ENCODE measurements at places on chromosomes 12 and 14. TPM values are rescaled to one million over a fixed set of nuclear protein-coding genes. Genes with fewer than 3 reads are reported as not detected.

GRCh38 chr12:40684986-40685385 is 7.3 kb upstream of the CNTN1 start:
- H3K27me3 ChIP-seq, result no peaks in the 10 kb centered on the region
- no peak overlapping the region for H3K4me3 ChIP-seq
- H3K27ac ChIP-seq, result no peak overlapping the region
- H3K4me1 ChIP-seq, result no peaks in the 10 kb centered on the region
- DNase-seq, result no peak
- no peaks in the 10 kb centered on the region for H3K36me3 ChIP-seq

DNA sequence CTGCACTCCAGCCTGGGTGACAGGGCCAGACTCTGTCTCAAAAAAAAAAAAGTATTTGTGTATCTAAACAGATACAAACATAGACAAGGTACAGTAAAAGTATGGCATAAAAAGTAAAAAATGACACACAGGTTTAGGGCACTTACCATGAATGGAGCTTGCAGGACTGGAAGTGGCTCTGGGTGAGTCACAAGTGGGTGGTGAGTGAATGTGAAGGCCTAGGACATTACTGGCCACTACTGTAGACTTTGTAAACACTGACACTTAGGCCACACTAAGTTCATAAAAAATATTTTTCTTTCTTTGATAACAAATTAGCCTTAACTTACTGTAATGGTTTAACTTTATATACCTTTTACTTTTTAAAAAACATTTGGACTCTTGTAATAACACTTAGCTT is 38.0 kb upstream of the EIF5 start:
- H3K4me1 ChIP-seq, result no peaks in the 10 kb centered on the region
- H3K27ac ChIP-seq, result no peak overlapping the region
- no peaks in the 10 kb centered on the region for H3K36me3 ChIP-seq
- H3K4me3 ChIP-seq, result no peak overlapping the region
- H3K27me3 ChIP-seq, result peaks cover 3% of the 10 kb centered on the region

DNA sequence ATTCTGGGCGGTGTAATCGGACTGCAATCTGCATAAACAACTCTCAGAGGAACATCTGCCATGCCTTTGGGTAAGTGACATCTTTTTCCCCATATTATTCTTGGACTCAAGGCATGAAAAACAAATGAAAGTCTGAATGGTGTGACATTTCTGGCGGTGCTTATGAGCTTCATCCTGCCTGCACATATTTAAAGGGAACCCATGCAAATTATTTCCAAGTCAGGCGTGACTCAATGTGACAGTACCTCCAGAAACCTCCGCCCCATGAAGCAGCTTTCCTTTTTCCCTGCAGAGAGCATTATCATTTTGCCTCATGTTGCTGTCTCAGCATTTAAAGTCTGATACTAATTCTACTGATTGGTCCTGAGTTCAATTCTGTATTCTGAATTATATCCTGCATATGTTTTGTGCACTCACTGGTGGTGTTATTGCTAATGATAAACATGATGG is 585.4 kb downstream of the SNAPC1 start:
- no peaks in the 10 kb centered on the region for H3K27me3 ChIP-seq
- no peak overlapping the region for H3K4me3 ChIP-seq
- H3K4me1 ChIP-seq, result no peaks in the 10 kb centered on the region
- H3K27ac ChIP-seq, result no peak overlapping the region

DNA sequence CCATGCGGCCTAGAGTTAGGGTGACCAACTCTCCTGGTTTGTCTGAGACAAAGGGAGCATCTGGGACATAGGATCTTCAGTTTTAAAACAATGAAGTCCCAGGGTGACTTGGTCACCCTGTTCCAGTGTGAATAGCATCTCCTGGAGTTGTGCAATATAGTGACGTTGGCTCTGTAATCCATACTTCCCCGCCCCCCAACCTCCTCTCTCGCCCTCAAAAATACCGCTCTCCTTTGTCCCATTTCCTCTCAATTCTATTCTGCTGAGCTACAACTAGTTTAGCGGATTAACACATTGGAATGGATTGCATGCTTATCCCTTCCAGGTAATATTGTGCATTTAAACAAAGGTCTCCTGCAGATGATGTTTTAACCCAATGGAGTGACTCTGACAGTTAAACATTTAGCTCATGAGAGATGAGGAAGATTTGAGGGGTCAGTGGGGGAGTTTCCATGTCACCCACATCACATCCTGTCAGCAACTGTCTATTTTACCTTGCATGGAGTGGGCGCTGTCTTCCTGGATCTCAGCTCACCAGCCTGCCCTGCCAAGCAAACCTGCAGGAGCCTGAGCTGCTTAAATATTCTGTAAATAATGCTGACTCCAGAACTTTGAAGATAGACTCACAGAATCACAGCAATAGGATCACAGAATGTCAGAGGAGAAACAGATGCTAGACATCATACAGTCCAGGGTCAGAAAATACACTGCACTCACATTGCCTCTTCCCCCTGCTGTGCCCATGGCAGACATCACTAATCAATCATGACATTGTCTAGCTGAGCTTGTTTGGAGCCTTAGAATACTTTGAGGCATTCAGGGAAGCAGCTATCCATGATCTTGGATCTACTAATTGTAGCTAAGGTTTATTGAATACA is 43.0 kb downstream of the MAP1LC3B2 start:
- peaks cover 40% of the 10 kb centered on the region for H3K4me1 ChIP-seq
- no peak overlapping the region for H3K4me3 ChIP-seq
- no peak overlapping the region for H3K27ac ChIP-seq
- H3K27me3 ChIP-seq, result peaks cover 8% of the 10 kb centered on the region
- no peaks in the 10 kb centered on the region for H3K36me3 ChIP-seq

- H3K36me3 ChIP-seq, result no peaks in the 10 kb centered on the region
- no peaks in the 10 kb centered on the region for H3K27me3 ChIP-seq
- H3K4me1 ChIP-seq, result no peaks in the 10 kb centered on the region
- no peak for DNase-seq
- no peak overlapping the region for H3K4me3 ChIP-seq
Measured at GRCh38 chr12:92065018-92065499, 80.6 kb downstream of the BTG1 start.

DNA sequence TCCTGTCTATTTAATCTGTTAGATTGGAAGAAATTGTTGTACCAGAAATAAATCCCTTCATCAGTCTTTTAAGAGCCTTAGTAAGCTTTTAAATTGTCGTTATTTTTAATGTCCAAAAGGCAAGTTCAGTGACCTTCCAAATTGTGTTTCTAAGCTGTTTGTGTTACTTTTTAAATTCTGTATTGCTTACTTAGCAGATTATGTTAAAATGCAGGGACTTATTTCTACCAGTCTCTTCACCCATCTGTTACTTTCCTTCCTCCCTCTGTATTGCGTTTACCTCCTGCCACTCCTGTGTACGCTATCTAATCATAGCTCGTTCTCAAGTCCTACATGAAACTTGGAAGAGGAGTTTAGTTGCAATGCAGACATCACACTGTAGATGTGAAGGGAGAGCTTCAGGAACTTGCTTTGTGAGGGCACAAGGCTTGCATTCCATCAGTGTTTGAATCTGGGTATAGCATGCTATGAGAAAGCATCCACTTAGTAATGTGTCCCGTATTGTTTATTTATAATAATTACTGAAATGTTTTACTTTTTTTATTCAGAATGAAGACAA is 406.5 kb upstream of the RGS6 start:
- no peak for DNase-seq

- DNase-seq, result no peak
- peaks cover 3% of the 10 kb centered on the region for H3K27me3 ChIP-seq
- no peak overlapping the region for H3K27ac ChIP-seq
- peak overlapping the region; percentile 6 for H3K4me3 ChIP-seq
- peaks cover 53% of the 10 kb centered on the region for H3K36me3 ChIP-seq
- peaks cover 25% of the 10 kb centered on the region for H3K4me1 ChIP-seq
Measured at GRCh38 chr12:12201274-12201758, 65.5 kb downstream of the LRP6 start.

GRCh38 chr14:22233377-22233776 is 355.6 kb downstream of the DAD1 start:
- peaks cover 4% of the 10 kb centered on the region for H3K36me3 ChIP-seq
- H3K4me1 ChIP-seq, result peaks cover 11% of the 10 kb centered on the region
- H3K4me3 ChIP-seq, result no peak overlapping the region
- peaks cover 5% of the 10 kb centered on the region for H3K27me3 ChIP-seq
- DNase-seq, result no peak
- H3K27ac ChIP-seq, result no peak overlapping the region

GRCh38 chr14:89907655-89908054 is 46.9 kb downstream of the EFCAB11 start:
- H3K4me1 ChIP-seq, result peaks cover 2% of the 10 kb centered on the region
- H3K27ac ChIP-seq, result no peak overlapping the region
- no peaks in the 10 kb centered on the region for H3K27me3 ChIP-seq
- no peaks in the 10 kb centered on the region for H3K36me3 ChIP-seq
- H3K4me3 ChIP-seq, result no peak overlapping the region
- no peak for DNase-seq

DNA sequence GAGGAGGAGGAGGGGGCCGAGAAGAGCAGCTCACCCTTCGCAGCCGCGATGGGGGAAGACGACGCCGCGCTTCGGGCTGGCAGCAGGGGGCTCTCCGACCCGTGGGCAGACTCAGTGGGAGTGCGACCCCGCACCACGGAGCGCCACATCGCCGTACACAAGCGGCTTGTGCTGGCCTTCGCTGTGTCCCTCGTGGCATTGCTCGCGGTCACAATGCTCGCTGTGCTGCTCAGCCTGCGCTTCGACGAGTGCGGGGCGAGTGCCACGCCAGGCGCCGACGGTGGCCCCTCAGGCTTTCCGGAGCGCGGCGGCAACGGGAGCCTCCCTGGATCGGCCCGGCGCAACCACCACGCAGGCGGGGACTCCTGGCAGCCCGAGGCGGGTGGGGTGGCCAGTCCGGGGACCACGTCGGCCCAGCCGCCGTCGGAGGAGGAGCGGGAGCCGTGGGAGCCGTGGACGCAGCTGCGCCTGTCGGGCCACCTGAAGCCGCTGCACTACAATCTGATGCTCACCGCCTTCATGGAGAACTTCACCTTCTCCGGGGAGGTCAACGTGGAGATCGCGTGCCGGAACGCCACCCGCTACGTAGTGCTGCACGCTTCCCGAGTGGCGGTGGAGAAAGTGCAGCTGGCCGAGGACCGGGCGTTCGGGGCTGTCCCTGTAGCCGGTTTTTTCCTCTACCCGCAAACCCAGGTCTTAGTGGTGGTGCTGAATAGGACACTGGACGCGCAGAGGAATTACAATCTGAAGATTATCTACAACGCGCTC is 745 bp downstream of the TRHDE start:
- peaks cover 20% of the 10 kb centered on the region for H3K27me3 ChIP-seq
- peak; percentile 24 for DNase-seq
- H3K36me3 ChIP-seq, result no peaks in the 10 kb centered on the region
- H3K4me1 ChIP-seq, result no peaks in the 10 kb centered on the region
- no peak overlapping the region for H3K27ac ChIP-seq

DNA sequence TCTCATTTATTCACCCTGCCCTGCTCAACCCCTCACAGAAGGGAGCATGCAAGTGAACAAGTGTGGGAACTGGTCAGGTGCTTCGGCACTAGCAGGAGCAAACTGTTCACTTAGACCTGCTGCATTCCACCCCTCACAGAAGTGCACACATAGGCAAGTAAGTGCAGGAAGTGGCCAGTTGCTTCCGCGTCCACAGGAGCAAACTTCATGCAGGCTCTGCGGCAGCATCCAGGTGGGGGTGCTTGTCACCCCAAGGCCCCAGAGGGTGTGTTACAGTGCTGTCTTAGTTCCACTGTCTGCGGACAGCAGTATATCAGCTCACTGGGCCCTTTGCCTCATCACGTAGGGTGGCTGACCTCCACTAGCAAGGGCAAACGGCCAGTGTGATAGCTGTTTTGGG is 167.3 kb upstream of the AVPR1A start:
- H3K4me1 ChIP-seq, result peaks cover 3% of the 10 kb centered on the region
- no peak for DNase-seq
- H3K36me3 ChIP-seq, result peaks cover 5% of the 10 kb centered on the region
- H3K27ac ChIP-seq, result no peak overlapping the region
- peaks cover 1% of the 10 kb centered on the region for H3K27me3 ChIP-seq

DNA sequence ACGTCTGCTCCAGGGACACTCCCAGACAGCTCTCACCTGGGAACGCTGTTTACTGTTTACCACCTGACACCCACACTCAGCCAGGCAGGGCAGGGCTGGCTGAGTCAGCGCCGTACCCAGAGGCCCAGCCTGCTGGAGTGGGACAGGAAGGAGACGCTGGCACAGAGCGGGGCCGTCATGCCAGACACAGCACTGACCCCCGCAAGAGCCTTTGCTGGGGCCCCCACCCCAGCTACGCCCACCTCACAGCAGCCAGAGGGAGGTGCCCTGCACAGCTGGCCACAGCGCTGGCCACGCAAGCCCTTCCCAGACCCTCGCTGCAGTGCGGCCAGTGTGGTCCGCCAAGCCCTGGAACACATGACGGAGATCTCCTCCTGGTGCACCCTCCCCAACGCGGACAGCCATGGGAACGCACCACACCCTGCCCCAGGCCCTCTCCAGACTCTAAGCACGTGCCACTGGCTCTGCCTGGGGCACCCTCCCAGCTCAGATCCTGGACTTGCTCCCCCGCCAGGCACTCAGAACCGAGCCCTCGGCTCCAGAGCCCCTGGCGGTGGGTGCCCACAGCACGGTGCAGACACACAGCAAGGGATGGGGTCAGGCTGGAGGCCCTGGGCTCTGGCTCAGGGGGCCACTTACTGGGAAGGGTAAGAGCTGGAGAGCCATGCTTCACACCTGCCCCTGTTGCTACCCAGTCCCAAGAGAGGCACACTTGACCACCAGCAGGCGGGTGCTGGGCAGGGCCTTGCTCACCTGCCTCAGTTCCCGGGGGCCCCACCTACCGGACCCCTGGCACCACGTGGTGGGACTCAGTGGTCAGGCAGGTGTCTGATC is 5.7 kb downstream of the AHNAK2 start:
- no peaks in the 10 kb centered on the region for H3K36me3 ChIP-seq
- no peak overlapping the region for H3K27ac ChIP-seq
- H3K4me1 ChIP-seq, result peaks cover 15% of the 10 kb centered on the region
- peaks cover 10% of the 10 kb centered on the region for H3K27me3 ChIP-seq
- H3K4me3 ChIP-seq, result no peak overlapping the region

GRCh38 chr12:29782871-29783772 is 620 bp downstream of the TMTC1 start:
- peak overlapping the region; percentile 91 for H3K4me3 ChIP-seq
- no peak overlapping the region for H3K27ac ChIP-seq
- DNase-seq, result peak; percentile 35
- H3K36me3 ChIP-seq, result no peaks in the 10 kb centered on the region

- H3K36me3 ChIP-seq, result peaks cover 12% of the 10 kb centered on the region
- peaks cover 4% of the 10 kb centered on the region for H3K27me3 ChIP-seq
- DNase-seq, result no peak
- H3K27ac ChIP-seq, result no peak overlapping the region
- H3K4me1 ChIP-seq, result peaks cover 10% of the 10 kb centered on the region
- no peak overlapping the region for H3K4me3 ChIP-seq
Measured at GRCh38 chr12:119432949-119433348, 98.4 kb downstream of the CCDC60 start.

DNA sequence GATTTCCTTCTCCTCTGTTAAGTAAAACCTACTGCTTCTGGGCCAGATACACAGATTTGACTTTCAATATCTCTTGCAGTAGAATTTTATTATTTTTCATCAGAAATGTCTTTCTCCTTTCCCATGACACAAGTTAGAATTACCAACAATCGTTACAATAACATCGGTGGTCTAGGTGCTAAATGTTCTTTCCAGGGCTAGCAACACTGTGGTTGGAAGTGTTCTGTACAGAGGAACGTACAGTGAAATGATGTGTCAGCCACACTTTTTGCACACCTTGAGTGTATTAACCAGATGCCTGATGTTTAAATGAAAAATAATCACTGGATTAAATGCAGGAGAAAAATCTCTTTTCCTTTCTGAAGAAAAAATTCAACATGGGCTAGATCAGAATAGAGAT is 27.7 kb upstream of the KLRD1 start:
- no peak overlapping the region for H3K27ac ChIP-seq
- no peaks in the 10 kb centered on the region for H3K4me1 ChIP-seq
- no peaks in the 10 kb centered on the region for H3K27me3 ChIP-seq
- DNase-seq, result no peak
- H3K4me3 ChIP-seq, result no peak overlapping the region

The TMTC1 gene
- 0.95 TPM for total RNA-seq

The AQP6 gene
- not detected for total RNA-seq

The ARMH4 gene
- total RNA-seq, result 10.5 TPM

The BMP4 gene
- 101 TPM for total RNA-seq

The GPR135 gene
- 1.5 TPM for total RNA-seq

The OAS3 gene
- 2.2 TPM for total RNA-seq

All from endothelial cell (in vitro differentiated cells).